ENCODE measurements at places on chromosomes 1 and 21.

- no peak for DNase-seq
Observed at GRCh38 chr1:11727119-11727518, 8.8 kb upstream of the AGTRAP start.

DNA sequence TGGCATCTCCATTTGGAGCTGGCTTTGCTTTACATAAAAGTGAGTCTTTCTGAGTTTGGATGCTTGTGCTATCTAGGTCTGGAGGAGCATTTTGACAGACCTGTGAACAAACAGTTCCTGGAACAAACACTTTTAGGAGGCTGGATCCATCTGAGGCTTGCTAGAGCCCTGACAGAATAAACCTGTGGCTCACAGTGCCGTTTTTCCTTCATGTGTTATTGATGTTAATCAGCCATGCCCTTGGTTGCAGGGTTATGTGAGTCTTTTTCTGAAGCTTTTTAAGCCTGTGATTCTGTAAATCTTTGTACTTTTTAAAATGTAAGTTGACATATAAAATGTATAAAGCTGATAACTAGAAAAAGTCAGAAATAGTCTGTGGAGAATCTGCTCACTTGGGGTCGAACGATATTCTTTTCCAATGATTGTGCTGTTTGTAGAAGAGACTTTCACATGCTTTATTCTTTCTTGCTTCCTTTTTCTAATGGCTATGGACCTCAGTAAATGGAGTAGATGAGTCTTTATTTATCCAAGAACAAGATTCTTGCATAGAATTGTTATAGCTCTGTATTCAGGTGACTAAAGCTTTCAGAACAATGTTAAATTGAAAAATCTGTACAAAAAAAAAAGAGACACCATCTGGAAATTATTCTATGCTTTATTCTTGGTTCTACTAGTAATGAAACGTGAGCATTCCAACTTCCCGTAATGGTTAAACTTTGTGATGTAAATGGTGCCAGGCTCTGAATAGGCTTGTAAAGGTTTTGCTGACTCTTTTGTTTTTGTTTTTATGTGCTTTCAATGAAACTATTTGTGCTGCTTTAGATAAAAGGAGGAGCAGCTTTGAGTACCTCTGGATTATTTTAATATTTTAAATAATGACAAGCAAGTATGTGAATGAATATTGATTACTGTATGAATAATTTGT, 53.7 kb downstream of the CACHD1 start:
- no peak for DNase-seq

DNA sequence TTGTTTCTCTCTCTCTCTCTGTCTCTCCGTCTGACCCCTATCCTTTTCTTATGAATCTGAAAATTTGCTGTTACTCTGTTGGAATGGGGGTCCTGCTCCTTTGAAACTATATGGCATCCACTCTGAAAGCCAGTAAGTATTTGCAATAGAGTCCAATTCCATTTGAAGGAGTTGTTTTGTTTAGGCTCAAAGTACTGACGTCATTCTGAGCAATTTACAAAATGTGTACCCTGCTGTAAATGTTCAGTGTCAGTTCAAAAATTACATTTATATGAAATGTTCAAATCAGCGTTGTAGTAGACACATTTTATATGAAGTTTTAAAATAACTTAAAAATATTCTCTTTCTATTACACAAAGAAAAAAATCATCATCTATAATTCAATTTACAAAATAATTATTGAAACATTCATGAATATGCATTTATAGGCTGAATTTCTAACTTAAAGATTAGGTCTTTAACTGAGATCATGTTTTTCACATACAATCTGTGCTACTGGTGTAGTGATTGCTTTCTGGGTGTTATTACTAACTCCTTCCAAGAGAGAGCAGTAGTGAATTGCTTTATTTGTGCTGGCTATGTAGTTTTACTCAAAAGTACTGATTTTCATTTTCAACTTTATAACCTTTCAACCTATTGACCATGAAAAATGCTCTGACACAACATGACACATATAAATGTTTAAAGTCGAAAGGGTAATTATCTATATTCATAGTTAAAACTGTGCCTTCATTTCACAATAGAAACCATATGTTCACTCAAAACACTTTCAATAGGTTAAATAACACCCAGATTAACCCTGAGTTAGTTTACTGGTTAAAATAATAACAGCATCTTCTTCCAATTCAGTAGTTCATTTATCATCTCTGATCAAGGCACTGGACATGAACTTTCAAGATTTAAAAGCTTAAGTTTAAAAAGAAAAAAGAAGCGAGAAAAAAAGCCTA, 253.1 kb upstream of the ADGRL4 start:
- no peak for DNase-seq

GRCh38 chr1:244497805-244498204, 36.7 kb downstream of the CATSPERE start:
- no peak for DNase-seq

GRCh38 chr1:78520843-78521242, 30.1 kb downstream of the PTGFR start:
- no peak for DNase-seq

DNA sequence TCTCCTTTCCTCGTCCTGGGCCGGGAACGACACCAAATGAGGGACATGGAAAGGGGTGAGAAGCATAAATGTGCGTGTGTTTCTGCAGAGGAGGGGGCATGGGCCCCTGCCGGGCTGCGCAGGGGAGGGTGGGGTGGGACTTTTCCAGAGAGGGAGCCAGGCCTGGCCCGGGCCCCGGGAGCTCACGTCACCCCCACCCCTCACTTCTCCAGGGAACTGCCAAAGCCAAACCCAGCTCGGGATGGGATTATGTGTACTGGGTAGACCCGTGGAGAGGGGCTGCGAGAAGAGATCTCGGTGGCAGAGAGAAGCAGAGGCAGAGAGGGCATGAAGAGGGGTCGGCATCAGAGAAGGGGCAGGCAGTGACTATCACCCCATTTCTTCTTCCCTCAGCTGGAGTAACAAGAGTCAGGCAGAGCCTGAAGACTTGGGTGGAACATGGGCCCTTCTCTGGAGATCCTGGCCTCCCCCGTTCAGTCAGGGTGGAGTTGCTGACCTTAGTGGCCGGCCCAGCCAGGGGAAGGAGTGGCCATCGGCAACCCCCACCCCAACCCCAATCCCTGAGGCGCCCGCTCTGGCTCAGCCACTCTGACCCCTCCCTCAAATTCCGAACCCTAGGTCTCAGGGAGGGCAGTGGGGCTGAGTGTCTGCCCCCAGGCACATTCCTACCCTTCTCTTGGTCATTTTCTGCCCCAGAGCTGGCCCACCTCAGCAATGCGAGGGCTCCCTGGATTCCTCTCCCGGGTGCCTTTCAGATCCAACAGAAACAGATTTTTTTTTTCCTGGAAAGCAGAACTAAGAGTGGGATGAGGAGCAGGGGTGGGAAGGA, 1.2 kb downstream of the ADAMTSL4 start:
- no peak for DNase-seq

DNA sequence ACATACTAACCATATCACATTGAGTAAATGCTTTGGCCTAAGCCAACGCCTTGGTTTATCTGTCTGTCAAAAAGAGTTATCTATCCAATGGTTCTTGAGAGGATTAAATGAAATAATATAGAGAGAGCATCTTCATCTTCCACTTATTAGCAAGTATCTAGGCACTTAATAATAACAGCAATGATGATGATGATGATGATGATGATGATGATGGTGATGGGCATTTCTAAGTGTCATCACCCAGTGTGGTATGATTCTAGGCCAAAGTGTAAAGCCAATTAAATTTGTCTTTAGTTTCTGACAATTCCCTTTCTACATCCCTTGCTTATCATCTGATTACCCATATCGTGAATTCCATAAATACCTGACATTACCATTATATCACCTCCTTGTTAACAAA, 65.7 kb upstream of the LRRC53 start:
- DNase-seq = no peak

GRCh38 chr1:117753652-117754051, 147.8 kb downstream of the TENT5C start:
- no peak for DNase-seq

DNA sequence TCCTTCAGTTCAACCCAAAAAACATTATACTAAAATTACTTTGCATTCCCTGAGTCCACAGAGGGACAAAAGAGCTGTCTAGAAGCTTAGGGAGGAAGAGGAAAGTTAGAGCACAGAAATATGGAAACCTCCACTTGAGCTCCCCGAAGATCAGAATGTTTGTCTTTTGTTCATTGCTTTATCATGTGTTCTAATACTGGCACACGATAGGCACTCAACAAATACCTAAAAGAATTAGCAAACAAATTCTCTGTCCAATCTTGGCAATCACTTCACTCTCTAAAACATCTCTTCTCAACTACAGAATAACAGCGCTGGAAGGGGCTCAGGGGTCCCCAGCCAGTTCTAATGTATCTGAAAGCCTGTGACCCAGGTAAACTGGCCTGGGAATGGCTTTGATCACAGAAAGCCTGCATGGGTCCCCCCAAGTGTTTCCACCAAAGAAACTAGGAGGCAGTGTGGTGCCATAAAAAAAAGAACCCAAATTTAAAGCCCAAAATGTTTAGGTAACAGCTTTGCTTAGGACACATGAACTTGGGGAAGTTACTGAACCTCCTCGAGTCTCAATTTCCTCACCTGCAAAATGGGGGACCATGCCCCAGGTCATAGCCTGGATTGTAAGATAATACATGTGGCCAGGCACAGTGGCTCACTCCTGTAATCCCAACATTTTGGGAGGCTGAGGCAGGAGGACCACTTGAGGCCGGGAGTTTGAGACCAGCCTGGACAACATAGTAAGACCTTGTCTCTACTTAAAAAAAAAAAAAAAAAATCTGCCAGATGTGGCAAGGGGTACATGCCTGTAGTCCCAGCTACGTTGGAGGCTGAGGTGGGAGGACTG, 45.8 kb downstream of the SSBP3 start:
- DNase-seq = no peak

DNA sequence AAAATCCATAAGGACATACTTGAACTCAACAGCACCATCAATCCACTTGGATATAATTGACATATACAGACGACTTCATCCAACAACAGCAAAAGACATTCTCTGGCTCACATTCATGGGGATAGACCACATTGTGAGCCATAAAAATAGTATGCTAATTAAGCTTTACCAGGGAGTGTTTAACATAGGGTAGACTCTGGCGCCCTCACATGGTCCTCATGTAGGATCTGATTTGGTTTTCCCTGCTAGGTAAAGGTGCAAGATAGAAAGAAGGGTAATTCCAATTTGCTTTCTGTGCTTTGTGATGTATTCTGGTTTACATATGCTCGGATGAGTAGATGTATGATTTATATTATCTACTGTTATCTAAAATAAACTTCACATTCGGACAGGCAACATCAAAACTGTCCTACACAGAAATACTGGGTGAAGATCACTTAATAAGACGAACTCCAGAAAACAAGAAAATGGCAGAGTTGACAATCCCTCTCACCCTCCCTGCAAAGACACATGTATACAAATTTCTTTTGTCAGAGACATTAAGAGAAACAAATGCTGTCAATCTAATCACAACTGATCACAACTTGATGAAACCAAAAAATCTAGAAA, 27.7 kb downstream of the CR1L start:
- DNase-seq = no peak

DNA sequence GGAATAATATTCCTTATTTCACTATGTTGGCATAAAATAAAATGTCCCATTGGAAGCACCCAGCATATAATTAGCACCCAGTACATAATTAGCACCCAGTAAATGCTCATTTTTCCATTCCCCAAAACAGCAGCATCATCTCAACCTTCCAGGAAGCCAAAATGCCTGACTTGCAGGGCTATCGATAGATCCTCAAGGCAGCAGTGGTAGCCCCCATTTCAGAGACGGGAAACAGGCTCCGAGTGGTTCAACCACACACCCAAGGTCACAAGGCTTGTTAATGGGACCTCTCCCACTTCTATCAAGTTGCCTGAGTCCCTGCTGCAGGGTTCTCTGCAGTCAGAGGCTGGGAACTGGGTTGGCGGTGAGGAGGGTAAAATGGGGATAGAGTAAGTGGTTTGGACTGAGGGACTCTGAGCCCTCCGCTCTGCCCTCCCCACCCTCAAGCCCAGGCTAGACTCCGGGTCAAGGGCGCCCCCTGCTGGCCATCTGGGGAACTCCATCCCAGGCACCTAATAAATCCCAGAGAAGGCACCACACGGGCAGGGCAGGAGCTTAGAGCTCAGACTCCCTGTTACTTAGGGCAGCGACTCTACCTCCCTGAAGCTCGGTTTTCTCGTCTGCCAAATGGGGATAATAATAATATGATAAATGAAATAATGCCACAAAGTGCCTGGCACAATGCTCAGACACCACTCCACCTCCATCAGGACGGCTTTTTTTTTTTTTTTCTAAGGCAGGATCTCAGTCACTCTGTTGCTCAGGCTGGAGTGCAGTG, 21.9 kb upstream of the LAPTM5 start:
- DNase-seq = peak; percentile 90

GRCh38 chr1:210951279-210951678, 182.7 kb downstream of the KCNH1 start:
- DNase-seq = no peak

DNA sequence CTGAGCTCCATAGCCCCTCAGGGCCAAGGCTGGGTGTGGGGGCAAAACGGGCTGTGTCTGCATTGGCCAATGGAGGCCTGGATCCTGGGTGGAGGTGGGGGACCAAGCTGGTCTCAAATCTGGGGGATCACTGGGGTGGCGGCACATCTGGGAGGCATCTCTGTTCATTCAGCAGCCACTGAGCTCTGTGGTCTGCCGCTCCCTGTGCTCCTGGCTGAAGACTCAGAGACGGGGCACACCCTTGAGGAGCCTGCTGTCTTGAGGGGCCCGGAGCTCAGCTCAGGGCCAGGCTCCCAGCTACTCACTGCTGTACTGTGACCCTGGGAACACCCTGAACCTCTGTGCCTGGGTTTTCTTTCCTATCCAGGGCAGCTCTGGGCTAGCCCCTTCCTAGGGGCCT, 90.3 kb upstream of the WNT4 start:
- no peak for DNase-seq

GRCh38 chr1:153390938-153391710, at the start of gene S100A8:
Gene S100A8 (minus strand): TSS chr1:153391073. CDS start chr1:153390535, 538 bp downstream.
- DNase-seq = no peak

GRCh38 chr1:34846265-34846664, 13.3 kb downstream of the SMIM12 start:
- DNase-seq = no peak

- no peak for DNase-seq
Observed at GRCh38 chr1:111633736-111634247, 14.2 kb downstream of the RAP1A start.
